ENCODE measurements at places on chromosomes 12 and 14.

DNA sequence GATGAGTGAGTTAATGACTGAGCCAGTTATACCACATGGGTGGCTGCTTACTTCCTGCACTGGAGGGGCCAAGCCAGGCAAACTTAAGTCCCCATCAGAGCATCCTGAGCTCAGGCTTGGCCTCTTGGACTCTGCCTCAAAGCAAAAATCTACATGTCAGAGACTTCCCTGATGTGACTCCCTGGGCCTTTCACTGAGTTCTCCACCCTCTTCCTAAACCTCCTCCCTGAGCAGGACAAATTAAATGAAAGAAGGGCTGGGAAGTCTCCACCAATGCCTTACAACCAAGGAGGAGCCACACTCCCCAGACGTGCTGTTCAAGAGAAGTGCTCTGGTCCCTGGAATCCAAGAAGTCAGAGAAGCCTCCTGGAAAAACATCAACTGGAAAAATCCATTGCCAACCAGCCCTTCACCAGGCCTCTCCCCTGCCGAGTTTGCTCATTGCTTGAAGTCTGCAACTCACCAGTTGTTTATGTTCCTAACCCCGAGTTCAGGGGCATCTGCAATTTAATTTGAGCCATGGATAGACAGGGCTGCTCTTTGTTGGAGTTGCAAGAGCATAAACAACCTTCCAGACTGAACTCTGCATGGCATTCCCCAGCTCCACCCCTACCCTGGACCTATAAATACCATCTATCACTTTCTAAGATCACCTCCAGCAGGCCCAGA is 160.5 kb downstream of the ANO2 start:
- no peak for DNase-seq

DNA sequence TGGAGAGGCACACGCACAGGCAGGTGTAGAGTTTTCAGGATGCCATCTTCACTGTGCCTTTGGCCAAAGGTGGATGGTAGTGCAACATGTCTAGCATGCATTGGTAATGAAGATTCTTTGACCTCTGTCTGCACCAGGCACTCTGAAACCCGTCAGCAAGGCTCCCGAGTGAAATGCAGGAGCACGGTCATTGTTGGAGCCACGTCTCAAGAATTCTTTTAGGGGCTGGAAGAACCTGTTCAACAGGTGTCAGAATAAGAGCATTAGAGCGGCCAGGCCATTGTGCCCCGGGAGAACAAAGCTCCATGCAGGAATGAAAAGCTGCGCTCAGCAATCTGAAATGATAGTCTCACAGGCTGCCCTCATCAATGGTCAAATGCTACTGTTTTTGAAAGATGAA is 40.2 kb upstream of the DICER1 start:
- DNase-seq = peak; percentile 65

DNA sequence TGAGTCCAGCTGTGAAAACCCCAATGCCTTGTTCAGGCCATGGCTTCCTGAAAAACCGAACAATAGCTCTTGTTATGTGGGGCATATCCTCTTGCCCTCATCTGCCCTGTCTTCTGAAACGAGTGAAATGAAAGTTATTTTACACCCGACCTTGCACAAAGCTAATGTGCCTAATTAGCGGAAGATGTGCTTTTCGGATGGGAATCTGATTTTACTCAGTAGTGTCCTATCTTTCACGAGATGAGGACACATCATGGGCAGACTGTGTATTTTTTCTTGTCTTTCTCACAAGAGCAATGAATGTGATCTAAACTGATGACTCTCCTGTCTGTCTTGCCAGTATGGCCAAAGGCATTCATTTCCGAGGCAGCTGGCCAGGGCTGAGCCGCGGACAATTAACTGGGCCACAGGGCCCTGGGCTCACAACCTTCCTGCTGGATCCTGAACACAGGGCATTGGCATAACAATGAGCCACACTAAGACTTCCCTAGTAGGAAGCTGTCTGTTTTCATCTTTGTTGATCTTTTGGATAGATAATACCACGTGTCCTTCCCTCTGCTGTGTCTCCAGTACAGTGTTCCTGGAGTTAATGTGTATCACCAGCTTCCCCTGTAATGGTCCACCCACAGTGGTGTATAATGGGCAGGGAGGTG is 86.0 kb upstream of the HIF1A start:
- DNase-seq = no peak

- peak; percentile 31 for DNase-seq
Observed at GRCh38 chr12:46266382-46266791, 2.5 kb downstream of the SLC38A1 start.

DNA sequence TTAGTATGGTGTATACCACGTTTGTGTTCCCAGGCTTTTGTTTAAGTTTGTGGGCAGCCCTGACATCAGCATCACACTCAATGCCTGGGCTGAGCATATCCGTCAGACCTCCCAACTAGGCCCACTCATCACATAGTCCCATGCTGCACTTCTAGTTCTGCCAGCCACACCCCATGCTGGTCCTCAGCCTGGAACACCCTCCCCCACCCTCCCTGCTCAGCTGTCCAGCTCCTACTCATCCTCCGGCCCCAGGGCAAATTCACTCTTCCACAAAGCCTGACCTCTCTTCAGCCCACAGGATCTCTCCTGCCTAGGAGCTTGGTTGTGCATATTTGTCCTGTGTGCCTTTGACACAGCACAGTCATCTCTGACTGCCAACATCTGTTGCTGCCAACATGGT is 3.9 kb upstream of the ENDOU start:
- no peak for DNase-seq

GRCh38 chr12:89731089-89731488 is 22.5 kb upstream of the ATP2B1 start:
- DNase-seq = no peak

- no peak for DNase-seq
Observed at GRCh38 chr12:128266541-128267130, 334 bp upstream of the TMEM132C start.
